Stimulated activated CD4-positive, alpha-beta T cell treated with anti-CD3 and anti-CD28 coated beads, TNF-alpha, amount 100 ng/mL, for 1 hour (primary cell): ENCODE measurements at places on chromosomes 7 and 10.

DNA sequence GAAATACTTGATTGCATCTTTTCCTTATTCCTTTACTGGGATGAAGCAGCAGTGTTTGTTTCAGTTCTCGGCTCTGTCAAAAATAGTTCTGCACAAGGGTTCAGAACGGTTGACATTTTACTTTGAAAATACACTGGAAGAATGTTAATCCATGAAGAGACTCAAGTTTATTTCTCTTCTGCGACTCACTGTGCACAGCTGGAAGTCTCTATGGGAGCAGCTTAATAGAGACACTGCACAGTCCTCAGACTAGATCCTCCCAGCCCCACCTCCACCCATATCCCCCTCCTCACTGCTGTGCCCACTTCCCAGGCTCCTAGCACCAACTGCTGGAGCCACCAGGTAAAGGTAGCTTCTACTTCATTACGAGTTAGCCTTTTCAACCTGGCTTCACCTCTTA, 517.8 kb downstream of the GRID1 start:
- no peak for DNase-seq

DNA sequence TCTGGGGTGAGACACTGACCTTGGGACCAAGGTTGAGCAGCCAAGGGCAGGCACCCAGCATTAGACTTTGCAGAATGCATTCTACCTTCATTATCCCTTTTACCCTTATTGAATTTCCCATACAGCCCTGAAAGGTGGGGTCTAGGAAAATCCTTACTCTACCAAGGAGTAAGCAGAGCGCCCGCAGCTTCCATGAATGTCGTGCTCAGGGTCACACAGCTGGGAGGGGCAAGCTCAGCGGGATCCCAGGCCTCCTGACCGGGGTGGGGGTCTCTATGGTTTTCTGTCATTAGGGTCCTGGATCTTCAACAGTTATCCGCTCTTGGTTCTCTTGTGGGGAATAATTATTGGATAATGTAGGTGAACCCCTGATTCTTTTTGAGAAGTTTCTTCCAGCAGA, 30.7 kb upstream of the BTBD16 start:
- no peak for DNase-seq

DNA sequence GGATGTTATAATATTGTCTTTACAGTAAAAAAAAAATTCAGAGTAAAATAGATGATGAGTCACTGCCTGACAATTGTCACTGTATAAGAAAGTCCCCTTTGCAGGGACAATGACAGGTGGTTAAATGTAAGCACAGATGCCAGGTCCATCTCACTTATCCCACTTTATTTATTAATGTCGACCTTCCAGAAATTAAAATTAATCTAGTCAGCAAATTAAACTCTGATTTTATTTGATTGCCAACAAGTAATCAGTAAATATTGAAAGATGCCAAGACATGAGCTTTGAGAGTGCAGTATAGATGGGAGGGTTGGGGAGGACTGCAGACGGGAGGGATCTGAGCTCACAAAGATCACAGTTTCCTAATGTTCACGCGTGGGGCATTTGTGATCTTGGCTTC, 50.9 kb downstream of the CPXM2 start:
- no peak for DNase-seq

DNA sequence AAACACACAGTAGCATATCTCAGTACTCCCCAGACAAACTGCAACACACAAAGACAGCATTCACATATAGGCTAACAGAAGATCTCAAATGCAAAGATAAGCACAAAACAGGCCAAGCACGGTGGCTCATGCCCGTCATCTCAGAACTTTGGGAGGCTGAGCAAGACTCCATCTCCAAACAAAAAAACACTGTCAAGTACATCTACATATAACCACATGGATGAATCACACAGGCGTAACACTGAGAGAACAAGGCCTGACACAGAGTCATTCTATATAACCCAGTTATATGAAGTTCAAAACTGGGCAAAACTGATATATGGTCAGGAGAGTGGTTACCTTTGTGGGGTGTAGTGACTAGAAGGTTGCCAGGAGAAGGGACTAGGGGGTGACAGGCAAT, 506.4 kb downstream of the KCNMA1 start:
- DNase-seq = no peak

DNA sequence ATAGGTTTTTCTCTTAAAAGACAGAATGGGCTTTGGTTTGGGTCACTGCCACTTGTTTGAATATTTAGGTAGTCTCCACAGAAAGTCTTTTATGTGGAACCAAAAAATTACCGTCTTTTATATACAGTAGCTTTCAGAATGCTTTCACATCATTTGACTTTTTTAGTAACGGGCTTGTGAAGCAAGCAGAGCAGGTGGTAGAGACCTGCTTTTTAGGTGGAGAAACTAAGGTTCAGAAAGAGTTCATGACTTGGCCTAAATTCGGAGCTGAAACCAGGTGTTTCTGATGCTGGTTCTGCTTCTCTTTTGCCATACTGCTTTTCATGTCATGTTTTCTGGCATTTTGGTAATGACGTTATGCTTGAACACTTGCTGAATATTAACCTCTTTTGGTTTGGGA, 36.3 kb downstream of the GARS1 start:
- no peak for DNase-seq

DNA sequence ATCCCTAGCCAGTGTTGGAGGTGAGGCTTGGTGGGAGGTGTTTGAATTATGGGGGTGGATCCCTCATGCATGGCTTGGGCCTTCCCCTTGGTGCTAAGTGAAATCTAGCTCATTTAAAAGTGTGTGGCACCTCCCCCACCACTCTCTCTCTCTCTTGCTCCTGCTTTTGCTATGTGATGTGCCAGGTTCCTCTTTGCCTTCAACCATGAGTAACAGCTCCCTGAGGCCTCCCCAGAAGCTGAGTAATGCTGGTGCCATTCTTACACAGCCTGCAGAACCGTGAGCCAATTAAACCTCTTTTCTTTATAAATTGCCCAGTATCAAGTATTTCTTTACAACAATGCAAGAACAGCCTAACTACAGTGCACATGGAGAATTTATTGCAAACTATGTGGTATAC, 188.8 kb upstream of the POT1 start:
- no peak for DNase-seq

GRCh38 chr7:43942997-43943396, 16.8 kb downstream of the UBE2D4 start:
- DNase-seq = no peak

- no peak for DNase-seq
Observed at GRCh38 chr7:27146491-27147198, 929 bp downstream of the HOXA6 start.

GRCh38 chr10:117542706-117543224, at the start of gene EMX2:
EMX2 (plus strand) TSS chr10:117542746; CDS start chr10:117543268, 522 bp downstream.
- no peak for DNase-seq

- no peak for DNase-seq
Observed at GRCh38 chr7:150430465-150431085, 19.9 kb upstream of the GIMAP8 start.

DNA sequence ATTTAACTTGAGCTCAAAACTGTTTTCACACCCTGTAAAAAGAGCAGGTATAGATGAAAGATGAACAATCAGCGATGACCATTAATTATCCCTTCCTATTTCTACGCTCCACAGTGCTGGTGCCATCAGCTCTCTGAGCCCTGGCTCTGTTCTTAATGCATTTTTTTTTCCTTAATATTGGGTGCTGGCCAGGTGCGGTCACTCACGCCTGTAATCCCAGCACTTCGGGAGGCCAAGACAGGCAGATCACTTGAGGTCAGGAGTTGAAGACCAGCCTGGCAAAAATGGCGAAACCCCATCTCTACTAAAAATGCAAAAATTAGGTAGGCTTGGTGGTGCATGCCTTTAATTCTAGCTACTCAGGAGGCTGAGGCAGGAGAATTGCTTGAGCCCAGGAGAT, 4.2 kb downstream of the STEAP4 start:
- DNase-seq = no peak
